ENCODE measurements at places on chromosomes 5 and 9.
A peak's percentile ranks its signal among the peaks of the same experiment; 100 is the strongest.

GRCh38 chr9:2414465-2414864 is 207.1 kb upstream of the VLDLR start:
- DNase-seq: peak; percentile 28

DNA sequence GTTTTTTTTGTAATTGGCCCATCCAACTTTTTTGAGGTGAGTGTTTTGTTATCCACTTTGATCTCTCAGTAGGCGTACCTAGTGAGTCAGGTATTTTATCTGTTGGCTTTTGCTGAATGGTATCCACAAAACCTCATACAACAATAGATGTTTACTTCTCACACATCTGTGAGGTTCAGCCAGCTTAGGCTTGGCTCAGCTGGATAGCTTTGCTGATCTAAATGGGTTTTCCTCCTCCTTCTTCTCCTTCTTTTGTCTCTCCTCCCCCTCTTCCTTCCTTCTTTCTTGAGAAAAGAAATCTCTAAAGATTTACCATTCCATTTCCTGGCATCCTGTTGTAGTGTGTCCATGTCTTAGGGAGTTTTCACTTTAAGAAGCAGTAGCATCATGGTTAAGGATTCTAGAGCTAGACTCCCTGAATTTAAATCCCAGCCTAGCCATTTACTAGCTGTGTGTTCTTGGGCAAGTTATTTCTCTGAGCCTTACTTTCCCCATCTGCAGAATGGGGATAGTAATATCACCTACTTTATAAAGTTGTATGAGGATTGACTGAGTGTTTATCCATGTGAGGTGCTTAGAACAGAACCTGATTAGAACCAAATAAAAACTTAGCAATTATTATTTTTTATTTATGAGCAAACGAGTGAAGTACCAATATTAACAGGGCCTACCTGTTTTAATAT is 126.3 kb downstream of the ARHGAP26 start:
- DNase-seq: no peak

GRCh38 chr9:14314929-14315874 is 1.3 kb upstream of the NFIB start:
- peak; percentile 93 for DNase-seq

GRCh38 chr5:140547508-140548299 is at the start of gene EIF4EBP3:
Gene EIF4EBP3 (plus strand): TSS chr5:140547662. CDS start chr5:140547738, 76 bp downstream.
- DNase-seq: peak; percentile 98

GRCh38 chr5:143470120-143470519 is 66.6 kb upstream of the NR3C1 start:
- no peak for DNase-seq

DNA sequence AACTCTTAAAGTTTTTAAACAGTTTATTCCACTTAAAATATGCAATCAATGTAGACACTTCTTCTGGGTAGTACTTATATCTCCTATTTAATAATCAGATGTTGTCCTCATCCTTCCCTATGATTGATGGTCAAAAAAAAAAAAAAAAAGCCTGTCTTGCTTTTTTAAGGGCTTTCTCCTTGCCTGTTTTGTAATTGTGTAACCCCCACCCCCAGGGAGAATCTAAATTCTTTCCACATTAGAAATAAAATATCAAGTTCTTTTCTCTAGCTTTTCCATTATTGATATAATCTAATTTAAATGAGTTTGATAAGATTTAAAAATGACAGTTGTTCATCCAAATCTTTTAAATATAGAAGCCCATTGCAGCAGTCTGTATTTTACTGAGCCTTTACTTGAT is 119.7 kb downstream of the CHSY3 start:
- DNase-seq: peak; percentile 20

GRCh38 chr9:79089054-79089560 is 482.7 kb upstream of the TLE4 start:
- no peak for DNase-seq

- peak; percentile 85 for DNase-seq
Observed at GRCh38 chr9:114387680-114388356, at the start of gene AKNA. Gene AKNA (minus strand): TSS chr9:114387982. CDS start chr9:114381333, 6,649 bp downstream.

GRCh38 chr5:94793816-94794198 is 175.3 kb downstream of the SLF1 start:
- DNase-seq: peak; percentile 42

GRCh38 chr9:137646341-137646740 is 27.5 kb downstream of the EHMT1 start:
- no peak for DNase-seq

- no peak for DNase-seq
Observed at GRCh38 chr5:16933337-16933736, 2.8 kb downstream of the MYO10 start.

DNA sequence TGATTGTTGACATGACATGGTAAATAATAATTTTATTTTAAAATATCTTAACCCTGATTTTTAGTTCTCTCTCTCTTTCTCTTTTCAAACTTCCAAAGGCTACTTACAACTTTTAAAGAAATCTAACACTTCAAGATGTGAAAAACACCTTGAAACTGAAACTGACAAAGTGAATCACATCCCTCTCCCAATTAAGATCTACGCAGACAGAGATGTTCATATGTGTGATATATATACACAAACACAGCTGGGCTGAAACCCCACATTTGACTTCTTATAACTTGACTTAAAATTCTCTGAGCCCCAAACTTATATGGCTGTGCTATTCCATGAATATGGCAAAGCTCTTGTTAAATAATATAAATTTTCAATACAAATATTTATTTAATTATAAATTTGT is 261.2 kb upstream of the PTPRD start:
- DNase-seq: no peak
